ENCODE measurements at places on chromosomes 4 and X. TPM values are rescaled to one million over a fixed set of nuclear protein-coding genes. Genes with fewer than 3 reads are reported as not detected.
A peak's percentile ranks its signal among the peaks of the same experiment; 100 is the strongest.

Gene PCDH11X
- total RNA-seq = not detected

Gene FAM47E
- total RNA-seq = 3.1 TPM

Gene NAP1L5
- 0.96 TPM for total RNA-seq

Gene PAGE2
- not detected for total RNA-seq

Gene PLAC8
- total RNA-seq = 0.21 TPM

Gene ASB9
- total RNA-seq = 3.6 TPM

DNA sequence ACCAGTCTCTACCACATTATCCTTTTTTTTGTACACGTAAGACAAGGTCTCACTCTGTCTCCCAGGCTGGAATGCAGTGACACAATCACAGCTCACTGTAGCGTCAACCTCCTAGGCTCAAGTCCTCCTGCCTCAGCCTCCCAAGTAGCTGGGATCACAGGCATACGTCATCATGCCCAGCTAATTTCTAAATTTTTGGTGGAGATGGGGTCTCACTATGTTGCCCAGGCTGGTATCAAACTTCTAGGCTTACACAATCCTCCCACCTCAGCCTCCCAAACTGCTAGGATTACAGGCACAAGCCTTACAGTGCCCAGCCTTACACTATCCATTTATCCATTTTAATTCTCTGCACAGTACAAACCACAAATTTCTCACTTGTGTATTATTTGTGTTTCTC lies 58.0 kb downstream of the CLOCK start:
- DNase-seq = no peak

DNA sequence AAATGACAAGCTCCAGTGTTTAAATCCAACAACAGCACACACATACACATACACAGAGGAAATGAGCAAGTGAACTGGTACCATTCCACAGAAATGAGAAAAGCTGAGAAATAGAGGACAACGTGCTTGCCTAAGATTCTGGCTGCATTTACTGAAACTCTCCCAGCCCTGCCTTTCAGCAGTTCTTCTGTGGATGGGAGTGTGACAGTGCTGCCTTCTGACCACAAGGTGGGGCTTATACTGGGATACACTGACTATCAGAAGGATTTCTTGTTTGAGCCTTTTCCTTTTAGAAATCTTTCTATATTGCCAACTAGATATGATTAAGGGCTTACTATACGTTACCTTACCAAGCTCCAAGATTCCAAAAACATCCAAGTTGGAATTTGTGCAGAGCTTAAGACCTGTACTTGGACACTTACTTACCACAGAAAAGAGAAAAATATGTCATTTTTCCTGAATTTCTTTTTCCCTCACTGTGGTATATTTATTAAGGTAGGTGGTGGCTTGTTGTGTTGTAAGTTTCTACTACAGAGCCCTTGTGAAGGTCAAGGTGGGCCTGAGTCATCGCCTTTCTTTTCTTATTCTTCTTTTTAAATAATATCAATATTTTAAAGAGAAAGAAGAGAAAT lies 10.7 kb upstream of the CXCL8 start:
- no peak for DNase-seq

DNA sequence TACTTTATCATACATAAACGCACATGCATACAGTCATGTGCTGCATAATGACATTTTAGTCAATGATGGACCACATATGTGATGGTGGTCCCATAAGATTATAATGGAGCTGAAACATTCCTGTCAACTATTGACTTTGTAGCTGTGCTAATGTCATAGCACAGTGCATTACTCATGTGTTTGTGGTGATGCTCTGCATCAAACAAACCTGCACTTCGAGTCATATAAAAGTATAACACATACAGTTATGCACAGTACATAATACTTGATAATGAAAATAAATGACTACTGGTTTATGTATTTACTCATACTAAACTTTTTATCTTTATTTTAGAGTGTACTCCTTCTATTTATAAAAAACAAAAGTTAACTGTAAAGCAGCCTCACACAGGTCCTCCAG lies 60.5 kb upstream of the MCUB start:
- no peak for DNase-seq

DNA sequence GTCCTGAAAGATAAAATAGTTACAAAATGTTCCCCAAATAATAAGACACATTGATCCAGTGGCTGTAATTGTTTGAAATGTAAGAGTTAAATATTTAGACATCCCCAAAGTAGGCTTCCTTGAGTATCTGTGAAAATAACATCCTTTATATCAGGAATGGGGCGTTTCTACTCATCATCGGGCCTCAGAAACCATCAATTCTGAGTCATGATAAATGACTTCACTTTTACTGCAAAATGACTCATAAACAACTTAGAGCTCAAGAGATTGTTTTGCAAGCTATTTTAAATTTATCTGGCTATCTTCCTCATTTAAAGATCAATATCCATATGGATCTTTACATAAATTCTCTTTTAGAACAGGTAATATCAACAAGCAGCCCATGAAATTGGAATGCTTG lies 369.4 kb upstream of the CNKSR2 start:
- no peak for DNase-seq

GRCh38 chrX:40243755-40244515 lies 146.2 kb upstream of the BCOR start:
- no peak for DNase-seq

GRCh38 chr4:72896515-72896914 lies 173.0 kb downstream of the COX18 start:
- DNase-seq = peak; percentile 52

DNA sequence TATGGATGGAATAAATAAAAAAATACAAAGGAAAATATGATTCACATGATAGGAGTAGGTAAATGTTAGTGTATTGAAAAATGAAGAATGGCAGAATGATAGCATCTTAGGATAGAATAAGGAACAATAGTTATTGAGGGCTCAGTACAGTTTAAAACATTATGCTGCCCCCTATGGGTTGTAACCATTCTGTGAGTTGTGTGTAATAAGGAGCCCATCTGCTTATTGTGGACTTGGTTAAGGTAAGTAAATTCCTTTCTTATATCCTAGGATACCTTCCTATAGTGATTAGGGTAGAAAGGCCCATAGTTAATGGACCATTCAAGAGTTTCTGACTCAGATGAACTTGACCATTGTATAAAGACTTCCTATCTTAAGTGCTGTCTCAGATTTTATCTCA lies 195.8 kb downstream of the PDHA2 start:
- no peak for DNase-seq

DNA sequence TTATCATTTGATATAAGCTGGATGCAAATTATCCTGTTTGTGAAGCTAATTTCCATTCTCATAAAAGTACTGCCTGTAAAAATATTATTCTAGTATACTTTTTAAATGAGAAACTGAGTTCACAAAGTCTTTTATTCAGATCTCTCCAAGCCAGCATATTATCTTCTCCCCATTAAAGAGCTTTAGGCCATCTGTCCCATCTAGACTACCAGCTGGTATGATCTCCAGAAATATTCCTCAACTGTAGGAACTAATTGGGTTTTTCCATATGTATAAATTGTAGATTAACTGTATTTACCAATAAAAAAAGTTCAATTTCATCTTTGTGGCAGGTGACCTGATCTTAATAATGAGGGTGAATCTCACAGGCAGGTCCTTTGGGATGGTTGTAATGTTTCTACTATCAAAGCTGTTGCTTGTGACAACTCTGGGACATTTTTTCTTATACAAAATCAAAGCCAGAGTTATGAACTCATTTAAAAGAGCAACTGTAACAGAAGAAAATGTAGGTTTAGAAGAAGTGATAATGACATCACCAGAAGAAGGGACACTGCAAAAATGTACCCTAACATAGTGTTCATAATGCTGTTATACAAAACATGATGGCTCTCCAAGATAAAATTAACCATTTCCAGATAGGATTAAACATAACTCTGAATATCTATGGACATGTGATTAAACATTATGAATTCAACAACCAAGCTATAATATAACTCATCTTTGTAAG lies 132.8 kb downstream of the KCNIP4 start:
- no peak for DNase-seq

DNA sequence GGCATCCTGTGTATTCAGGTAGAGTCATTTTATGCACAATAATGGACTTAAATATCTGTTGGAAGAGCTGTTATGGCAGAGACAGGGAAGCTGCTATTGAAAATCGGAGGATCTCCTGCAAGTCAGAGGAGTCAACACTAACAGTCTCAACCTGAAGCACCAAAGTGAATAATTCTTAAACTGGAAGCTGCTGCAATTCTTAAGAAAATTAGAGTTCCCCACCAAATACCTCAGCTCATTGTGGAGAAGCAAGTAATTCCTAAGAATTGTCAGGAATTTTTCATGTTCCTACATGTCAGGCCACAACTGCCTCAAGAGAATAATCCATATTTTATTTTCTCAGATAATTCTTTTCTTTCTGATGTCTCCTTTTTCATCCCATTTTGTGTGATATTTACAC lies 892.6 kb upstream of the LCORL start:
- no peak for DNase-seq

- DNase-seq = no peak
Observed at GRCh38 chrX:21958187-21958586, 17.7 kb downstream of the SMS start.

DNA sequence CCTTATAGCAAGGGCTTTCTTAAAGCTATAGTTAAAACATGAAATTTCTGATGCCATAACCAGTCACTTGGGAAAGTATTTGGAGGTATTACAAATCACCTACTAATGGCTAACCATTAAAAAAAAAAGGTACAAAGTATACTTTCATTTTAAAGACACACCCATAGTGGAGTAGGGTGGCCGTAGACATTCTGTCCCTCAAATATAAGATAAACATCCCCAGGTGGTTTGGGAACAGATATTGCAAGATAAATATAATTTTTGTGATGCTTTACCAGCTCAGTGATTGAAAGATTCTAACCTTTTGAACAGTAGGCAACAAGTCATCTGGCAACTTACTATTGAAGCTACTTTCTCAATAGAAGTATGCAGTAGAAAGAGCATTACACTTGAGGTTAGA lies 6.2 kb upstream of the FAT1 start:
- DNase-seq = no peak

- no peak for DNase-seq
Observed at GRCh38 chr4:60579335-60579734, 620.8 kb upstream of the ADGRL3 start.

- DNase-seq = no peak
Observed at GRCh38 chr4:164304101-164304639, 449.8 kb upstream of the SMIM31 start.

DNA sequence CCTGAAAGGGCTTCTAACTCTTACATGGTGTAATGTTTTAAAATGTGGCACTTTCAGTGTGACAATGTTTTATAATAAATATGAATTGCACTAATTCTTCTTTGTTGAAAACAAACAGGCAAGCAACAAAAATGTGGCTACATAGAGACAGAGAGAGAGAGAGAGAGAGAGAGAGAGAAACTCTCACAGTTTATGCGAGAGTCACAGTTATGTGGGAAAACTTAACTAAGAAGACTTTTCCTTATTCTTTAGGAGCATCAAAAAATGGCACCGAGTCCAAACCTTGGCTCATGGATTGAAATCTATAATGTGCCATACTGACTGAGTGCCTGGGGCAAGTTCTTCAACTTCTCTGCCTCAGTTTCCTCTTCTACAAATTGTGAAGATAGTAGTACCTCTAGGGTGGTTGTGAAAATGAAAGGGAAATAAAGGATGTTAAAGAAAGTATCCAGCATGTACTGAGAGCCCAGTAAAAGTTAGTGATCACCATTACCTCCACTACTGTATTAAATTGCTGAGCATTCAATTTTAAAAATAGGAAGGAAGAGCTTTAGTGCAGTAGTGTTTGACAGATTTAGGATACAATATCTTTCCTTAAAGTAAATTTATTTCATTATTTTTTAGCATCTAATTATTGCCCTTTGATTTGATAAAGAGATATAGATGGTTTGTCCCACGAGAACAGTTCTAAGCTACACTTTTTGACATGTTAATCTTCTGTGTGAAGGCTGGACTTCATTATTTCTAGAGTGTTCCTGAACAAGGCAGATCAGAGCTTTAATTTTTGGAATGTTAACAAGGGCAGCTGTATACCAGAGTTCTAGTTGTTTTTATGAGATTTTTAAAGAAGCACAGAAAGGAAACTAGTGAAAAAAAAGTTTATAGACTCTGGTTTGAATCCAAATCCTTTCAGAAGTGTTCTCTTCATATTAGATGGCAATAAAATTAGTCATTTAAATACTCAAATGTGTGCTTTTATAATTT lies 187.5 kb upstream of the ANK2 start:
- no peak for DNase-seq

- DNase-seq = no peak
Observed at GRCh38 chrX:68746988-68747387, 81.8 kb upstream of the EFNB1 start.

GRCh38 chrX:70613295-70613694 lies 168.7 kb downstream of the DLG3 start:
- no peak for DNase-seq

GRCh38 chrX:150692831-150693724 lies at the start of gene MTMR1:
Gene MTMR1 (plus strand): TSS chrX:150693396. CDS start chrX:150693531, 135 bp downstream.
- no peak for DNase-seq

GRCh38 chr4:41658163-41658562 lies 90.4 kb downstream of the PHOX2B start:
- no peak for DNase-seq

DNA sequence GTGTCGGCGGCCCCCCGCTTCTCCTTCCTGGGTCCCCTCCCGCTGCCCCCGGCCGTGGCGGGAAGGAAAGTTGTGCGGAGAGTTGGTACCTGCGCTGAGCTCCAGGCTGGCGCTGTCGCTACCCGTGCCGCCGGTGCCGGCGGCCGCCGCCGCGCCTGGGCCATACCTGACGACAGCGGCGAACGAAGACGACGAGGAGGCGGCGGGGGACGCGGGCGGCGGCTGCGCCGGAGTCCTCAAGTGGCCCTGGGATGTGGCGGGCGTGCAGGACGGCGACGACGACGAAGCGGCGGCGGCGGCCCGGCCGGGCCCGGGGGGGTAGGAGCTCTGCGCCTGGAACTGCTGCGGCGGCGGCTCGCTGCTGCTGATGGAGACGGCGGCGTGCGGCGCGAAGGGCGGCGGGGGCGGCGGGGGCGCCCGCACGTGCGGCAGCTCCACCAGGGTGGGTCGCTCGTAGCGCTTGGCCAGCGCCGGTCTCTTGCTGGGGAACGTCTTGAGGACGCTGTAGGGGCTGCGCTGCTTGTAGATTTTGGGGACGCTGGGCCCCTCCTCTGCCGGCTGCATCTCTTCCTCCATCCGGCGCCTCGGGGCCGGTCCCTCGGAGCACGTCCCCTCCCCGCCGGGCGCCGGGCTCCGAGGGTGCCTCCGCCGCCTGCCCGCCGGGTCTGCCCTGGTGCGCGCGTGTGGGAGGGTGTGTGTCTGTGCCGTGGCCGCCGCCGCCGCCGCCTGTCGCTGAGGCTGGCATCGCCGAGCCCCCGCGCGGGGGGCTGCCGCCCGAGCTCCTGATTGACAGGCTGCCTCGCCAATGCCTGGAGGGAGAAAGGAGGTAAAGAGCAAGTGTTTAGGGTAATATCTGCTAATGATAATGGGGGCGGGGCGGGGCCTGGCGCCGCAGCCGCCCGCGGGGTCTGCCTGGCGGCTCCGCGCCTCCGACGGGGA lies 618 bp downstream of the BEND4 start:
- DNase-seq = no peak

DNA sequence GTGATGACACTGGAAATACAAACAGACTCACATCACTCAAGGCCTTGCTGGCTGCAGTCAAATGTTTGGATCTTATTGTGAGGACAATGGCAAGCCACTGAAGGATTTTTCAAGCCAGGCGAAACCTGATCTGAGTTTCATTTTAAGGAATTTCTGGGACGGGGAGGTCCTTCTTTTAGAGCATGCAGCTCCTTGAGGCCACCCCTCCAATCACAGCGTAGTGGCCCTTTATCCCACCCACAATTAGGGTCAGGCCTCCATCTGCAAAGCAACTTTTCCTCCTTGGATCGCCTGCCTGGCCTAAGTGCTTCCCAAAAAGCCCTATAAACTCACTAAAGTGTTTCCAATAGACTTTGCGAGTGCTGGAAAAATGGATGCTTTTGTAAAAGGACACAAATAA lies 115.5 kb downstream of the EFHC2 start:
- DNase-seq = no peak

GRCh38 chr4:54099287-54099747 lies 646 bp upstream of the GSX2 start:
- no peak for DNase-seq
